ENCODE measurements at places on chromosomes 12 and 14. TPM values are rescaled to one million over a fixed set of nuclear protein-coding genes. Genes with fewer than 3 reads are reported as not detected.

- DNase-seq, result no peak
Observed at GRCh38 chr14:22668417-22668816, 24.3 kb upstream of the OR6J1 start.

GRCh38 chr12:103707446-103707845 lies 120.4 kb downstream of the STAB2 start:
- no peak for DNase-seq

- no peak for DNase-seq
Observed at GRCh38 chr12:52600475-52600874, 788 bp downstream of the KRT72 start.

Gene CEBPE
- total RNA-seq, result 2.7 TPM

DNA sequence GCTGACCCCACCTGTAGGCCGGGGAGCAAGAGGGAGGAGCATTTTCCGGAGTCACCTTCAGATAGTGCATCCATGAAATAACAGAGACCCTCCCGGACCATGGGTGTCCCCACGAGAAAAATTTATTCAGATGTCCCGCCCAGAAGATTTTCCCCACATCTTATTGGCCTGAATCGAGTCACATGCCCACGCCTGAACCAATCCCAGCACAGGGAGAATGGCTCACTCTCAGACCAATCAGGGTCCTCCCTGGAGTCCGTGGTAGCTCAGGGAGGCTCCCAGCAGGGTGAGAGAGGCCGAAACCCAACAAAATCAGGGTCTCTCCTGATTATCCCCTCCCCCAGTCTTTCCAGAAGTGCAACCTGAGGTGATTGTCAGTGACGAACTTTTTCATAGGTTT lies 16.4 kb upstream of the NCOR2 start:
- DNase-seq, result no peak

DNA sequence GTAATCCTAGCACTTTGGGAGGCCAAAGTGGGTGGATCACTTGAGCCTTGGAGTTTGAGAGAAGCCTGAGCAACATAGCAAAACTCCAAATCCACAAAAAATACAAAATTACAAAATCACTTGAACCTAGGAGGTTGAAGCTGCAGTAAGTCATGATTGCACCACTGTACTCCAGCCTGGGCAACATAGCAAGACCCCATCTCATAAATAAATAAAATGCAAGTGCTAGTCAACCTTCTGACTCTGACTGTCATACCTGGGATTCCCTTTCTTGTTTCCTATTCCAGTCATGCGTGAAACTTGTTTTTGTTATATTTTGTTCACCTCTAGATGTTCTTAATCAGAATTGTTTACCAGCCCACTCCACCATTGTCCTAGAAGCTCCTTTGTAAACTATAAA lies 31.4 kb downstream of the ABCD4 start:
- no peak for DNase-seq

DNA sequence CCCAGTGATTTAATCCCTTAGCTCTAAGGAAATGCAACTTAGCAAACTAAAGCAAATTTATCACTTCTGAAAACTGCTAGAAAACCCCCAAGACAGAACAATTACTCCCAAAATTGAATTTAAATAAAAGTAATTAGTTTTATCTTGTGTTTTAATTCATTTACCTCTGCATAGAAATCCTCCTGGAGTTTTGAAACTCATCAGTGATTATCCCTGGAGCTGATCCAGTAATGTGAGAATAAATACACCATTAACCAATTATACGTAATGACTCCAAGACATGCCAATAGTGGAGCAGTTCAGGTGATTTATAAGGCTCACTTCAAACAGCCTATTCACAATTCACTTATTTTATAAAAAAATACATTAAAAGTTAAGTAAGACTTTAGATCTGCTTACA lies 855.3 kb upstream of the FLRT2 start:
- no peak for DNase-seq

GRCh38 chr14:99784508-99784907 lies 8.7 kb upstream of the EML1 start:
- DNase-seq, result no peak

Gene DBX2
- 3.8 TPM for total RNA-seq

Gene KRT85
- total RNA-seq, result not detected

- DNase-seq, result no peak
Observed at GRCh38 chr12:15268927-15269552, 47.8 kb upstream of the RERG start.

Gene DNAH10
- total RNA-seq, result 0.48 TPM

Gene PRH2
- total RNA-seq, result not detected

Gene FGF6
- total RNA-seq, result not detected

Gene DAO
- total RNA-seq, result not detected

DNA sequence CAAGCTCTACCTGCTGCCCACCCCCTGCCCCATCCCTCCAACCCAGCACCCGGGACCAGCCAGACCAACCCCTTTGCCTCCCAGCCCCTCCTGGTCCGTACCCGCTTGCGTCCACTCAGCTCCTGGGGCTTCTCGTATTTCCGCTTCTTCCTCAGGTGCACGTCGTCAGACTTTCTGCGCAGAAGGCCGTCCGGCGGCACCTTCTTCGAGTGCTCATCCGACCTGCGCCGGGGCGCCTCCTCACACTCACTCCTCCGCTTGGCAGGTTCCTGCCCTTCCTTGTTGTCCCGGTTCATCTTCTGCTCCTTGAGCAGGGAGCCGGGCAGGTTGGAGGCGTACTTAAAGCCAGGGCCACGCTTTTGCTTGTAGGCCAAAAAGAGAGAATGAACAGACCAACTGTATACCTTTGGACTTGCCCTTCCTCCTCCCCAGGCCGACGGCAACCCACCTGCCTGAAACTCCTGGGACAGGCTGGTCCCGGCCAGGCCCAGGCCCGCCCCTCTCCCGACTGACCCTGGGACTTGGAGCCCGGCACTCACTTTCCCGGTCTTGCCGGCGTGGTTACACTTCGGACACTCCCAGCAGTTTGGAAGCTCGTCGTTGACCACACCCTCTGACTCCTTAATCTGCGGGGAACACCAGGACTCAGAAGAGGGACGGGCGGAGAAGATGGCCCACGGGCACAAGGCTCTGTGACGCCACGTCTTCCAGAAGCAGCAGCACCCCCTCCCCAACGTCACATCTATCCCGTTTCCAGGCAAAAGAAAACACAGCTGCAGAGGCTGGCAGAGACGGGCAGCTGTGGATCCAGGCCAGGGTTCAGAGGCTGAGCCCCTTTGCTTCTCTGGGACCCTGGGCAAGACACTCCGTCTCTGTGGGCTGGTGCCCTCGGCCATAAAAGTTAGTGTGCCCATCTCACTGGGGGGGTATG lies 44.3 kb downstream of the RNF34 start:
- DNase-seq, result no peak

GRCh38 chr12:131199221-131199620 lies 245.5 kb downstream of the ADGRD1 start:
- no peak for DNase-seq

Gene SSPN
- total RNA-seq, result 20.2 TPM

DNA sequence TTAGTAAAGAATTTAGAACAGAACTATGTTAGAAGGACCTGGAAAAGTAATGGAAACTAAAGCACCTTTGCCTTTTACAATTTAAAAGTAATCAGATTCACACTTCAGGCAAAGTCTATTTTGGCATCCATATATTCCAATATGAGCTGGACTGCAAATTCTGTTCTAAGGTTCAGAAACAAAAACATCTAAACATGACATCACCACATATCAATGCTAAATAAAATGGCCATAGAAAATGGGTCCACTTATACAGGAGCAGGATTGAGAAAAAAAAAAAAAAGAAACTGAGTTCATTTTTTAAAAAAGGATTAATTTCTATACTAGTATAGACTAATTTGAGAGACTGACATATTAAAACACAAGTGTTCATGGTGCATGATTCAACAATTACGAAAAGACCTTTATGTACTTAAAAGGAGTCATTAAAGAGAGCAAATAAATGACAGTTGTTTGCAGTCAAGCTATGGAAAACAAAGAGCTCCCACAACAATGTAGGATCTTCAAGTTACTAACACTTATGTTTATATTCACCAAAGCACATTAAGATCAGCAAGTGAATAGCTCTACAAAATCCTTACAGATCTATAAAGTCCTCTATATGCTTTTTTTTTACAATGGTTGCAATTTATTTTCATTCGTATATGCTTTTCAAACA lies 45.7 kb downstream of the DICER1 start:
- no peak for DNase-seq

DNA sequence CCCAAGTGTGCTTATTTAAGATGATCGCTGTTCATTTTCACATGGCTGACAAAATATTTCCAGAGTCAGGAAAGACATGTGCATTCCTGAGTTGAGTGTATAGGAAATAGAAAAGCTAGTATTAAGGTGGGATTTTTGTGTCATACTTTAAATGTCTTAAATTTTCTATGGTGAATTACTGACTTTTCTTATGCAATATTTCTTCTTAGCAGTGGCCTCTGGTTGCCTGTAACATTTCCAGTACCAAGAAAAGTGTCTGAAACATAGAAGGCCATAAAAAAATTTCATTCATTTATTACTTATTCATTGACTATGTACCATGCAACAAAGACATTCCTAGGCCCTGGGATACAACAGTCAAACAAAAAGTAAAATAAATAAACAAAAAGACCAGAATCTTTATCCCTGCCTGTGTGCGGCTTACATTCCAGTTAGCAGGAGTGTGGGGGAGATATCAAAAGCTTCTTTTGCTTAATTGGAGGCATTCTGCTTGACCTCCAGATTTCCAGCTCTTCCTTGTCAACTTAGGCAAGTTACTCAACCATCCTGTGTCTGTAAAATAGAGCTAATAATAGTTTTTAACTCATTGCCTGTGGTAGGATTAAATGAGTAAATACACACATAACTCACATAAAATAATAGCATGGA lies 216.3 kb upstream of the FLRT2 start:
- no peak for DNase-seq
